ENCODE measurements at places on chromosomes 3 and 15.

DNA sequence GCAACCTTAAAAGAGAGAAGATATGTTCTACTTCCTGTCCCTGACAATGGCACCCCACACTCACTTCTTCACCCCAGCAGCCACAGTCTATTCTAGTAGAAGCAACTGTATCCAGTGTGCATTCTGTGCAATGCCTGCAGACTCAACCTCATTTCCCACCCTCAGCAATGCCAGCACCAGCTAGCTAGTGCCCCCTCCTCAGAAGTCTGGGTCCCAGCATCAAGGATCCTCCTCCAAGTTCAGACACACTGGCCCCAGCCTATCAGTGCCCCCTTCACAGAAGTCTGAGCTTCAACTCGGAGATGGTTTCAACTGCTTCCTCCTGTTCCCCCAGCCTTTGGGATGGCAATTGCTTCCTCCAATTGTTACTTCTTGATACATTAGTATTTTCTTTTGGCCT lies 268.3 kb downstream of the MEX3B start:
- no peak for DNase-seq

DNA sequence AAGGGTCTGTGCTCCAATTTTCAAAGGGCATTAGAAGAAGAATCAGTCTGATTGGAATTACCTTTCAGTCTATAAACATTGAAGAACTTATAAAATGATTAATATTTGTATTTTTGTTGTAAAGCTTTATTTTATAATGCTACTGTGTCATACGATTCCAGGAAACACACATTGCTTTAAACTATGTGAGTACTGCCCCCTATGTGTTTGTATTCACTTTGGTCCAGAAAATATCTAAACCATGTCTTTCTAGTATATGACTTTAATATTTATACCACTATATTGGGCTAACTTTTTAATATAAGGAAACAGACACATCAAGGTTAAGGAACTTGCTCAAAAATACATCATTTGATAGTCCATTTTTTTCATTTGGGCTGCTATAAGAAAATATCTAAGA lies 3.2 kb upstream of the RIOX2 start:
- DNase-seq = peak; percentile 25

DNA sequence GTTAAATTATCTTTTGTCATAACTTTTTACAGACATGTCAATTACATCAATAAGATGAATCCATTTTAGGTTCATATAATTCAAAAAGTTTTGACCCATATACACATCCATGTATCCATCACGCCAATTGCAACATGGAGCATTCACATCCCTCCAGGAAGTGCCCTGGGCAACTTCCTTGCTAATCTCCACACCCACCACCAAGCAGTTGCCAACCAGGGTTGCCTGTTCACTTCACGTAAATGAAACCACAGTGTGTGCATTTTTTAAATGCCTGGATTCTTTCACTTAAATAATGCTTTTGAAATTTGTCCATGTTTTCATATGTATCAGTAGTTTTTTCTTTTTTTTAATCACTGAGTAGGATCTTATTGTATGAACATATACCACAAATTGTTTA lies 40.7 kb upstream of the LYZL4 start:
- no peak for DNase-seq

- no peak for DNase-seq
These were observed 2.0 kb upstream of the TBL1XR1 start for GRCh38 chr3:177199206-177199760.

GRCh38 chr3:20857636-20858035 lies 671.6 kb upstream of the SGO1 start:
- DNase-seq = peak; percentile 7

- no peak for DNase-seq
These were observed 80.6 kb upstream of the PRR20G start for GRCh38 chr3:127368186-127369032.

GRCh38 chr15:64134345-64134829 lies 17.1 kb upstream of the SNX22 start:
- DNase-seq = peak; percentile 13

- DNase-seq = peak; percentile 51
These were observed 493.4 kb upstream of the ALCAM start for GRCh38 chr3:104873331-104873730.

- no peak for DNase-seq
These were observed at the start of gene ROBO2 for GRCh38 chr3:77039606-77040171. Gene ROBO2 (plus strand): TSS chr3:77040099. CDS start chr3:77040786, 687 bp downstream.

GRCh38 chr3:123285931-123286307 lies 84.2 kb downstream of the SEC22A start:
- no peak for DNase-seq
